ENCODE measurements at places on chromosomes 3 and 15.

DNA sequence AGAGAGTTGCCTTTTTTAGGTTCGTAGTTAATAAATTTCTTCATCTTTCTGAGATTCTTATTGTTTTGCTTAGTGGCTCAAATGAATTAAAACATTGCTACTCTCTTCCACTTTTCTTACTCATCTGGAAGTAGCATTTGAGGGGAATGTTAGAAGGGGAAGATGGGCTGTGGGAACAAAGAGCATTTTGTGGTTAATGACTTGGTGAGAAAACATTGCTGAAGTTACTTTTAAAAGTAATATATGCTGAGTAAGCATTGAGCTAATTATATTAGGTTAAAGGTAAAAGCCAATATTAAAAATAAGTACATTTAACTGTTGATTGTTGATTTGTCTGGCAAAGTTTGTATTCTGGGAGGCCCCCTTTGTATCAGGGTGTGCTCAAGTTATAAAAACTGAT lies 5.7 kb downstream of the MORF4L1 start:
- DNase-seq = no peak

DNA sequence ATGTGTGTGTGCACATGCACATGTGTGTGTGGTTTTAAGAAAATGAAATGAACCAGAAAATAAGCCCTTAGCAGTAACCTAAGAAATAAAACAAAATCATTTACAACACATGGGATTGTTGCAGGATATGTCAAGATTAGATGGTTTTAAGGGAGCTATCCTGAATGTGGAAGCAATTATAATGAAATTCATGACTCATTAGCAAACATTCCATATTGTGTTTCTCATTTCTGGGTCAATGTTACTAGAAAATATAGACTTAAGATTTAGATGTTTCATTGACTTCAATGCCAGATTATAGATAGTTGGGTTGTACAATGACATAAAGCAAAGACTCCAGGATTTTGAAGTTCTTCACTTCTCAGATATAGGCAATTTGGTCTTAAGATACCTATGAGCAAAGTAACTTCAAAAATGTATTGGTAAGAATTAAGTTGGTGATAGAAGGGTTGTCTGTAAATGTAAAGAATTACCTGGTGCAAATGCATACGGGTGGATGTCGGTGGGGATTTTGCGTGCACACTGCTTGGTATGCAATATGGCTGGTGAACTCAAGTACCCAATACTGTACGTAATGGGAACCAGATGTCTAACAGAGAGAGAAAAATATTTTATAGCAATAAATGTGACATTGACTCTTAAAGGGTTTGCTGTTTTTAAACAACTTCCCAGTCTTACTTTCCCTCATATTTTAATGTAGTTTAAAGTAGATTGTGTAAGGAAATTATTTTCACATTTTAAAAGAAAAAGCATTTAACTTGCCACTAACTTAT lies 53.9 kb upstream of the NR2F2 start:
- DNase-seq = no peak

DNA sequence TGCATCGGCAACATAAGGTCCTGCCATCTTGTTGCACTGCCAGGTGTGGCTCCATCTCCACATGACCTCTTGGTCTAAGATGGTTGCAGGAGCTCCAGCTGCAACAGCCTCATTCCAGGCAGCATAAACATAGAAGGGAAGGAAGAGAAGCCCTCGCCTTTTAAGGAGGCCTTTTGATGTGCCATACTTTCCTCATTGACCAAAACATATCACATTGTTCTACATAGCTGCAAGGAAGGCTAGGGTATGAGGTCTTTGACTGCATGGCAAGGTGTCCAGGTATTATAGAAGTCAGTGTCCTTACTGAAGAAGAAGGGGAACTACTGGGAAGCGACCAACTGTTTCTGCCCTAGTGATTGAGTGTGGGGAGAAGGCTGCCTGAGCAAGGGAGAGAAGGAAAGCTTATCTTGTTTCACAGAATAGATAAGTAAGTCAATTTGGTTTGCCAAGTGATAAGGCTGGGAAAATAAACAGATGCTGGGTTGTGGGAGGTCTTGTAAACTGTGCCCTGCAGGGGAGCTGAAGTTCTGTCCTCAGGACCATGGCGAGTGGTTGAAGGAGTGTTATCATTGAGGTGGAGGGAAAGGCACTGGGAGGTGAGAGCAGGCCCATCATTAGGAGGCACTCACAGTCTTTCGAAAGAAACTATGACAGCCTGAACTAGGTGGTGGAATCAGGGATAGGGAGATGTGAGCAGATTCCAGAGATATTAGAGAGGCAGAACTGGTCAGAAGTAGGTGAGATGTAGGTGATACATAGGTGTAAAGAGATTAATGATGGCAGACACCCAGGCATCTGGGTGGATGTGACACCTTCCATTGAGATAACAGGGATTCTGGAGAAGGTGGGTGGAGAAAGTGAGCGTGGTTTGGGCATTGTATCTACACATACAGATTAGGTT lies 93.8 kb upstream of the IGF1R start:
- DNase-seq = no peak

GRCh38 chr15:66934868-66935520 lies 130.4 kb upstream of the SMAD3 start:
- no peak for DNase-seq
